Erythroblast (primary cell): ENCODE measurements at places on chromosomes 1 and 21.

- DNase-seq: no peak
These were observed 121.2 kb upstream of the ERG start for GRCh38 chr21:38619480-38619879.

DNA sequence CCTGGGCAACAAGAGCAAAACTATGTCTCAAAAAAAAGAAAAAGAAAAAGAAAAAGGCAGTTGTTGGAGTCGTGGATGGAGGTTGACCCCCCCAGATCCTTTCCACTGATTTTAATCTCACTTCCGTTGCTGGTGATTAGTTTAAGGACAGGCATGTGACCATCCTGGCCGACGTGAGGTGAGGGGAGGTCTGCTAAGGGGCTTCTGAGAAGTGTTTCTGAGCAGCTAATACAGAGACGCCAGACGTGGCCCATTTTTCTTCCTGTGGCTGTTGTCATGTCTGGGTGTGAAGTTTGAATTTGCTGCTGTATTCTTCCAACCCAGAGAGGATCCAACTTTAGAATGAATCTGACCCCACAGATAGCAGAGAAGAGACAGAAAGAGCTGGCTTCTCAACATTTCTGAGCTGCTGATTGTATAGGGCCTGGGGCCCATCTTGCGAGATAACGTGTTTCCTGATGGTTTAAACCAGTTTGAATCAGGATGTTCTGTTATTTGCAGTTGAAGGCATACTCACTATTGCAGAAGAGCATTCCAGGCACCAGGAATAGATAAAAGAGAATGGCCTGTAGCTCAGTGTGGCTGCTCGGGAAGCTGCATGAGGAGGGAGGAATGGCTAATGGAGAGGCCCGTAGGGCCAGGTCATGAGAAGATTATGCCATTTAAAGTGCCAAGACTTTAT lies 22.8 kb upstream of the SSBP3 start:
- no peak for DNase-seq

DNA sequence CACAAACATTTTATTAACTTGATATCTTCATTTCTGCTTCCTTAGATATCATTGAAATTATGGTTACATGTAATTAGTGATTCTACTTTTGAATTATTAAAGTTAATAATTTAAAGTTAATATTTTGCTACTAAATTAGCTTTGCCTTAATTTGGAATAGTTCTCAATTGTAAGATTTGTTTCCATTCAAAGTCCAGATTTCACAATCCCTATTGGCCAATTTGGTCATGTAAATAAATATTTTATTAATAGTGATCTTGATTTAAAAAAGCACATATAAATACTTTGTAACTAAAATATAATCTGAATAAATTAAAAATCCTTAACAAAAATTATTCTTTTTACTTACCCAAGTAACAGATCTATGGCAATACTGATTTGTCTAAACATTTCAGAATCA lies 1558.6 kb downstream of the NCAM2 start:
- DNase-seq: no peak

DNA sequence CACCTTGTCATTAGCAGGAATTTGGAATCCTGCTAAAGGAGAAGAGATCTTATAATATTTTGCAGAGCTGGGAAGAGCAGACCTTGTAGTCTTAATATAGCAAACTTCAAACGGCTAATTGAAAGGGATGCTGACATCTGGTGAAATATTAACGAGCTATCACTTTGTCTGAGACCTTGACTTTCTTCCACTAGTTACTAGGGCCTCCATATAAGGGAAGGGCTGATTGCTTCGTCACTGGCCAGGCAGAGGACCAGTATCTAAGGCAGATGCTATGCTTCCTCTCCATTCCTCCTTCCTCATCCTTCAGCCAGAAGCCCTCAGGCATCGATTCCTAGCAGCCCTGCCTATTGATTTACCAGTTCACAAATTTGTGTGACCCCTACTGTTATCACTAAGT lies 6.0 kb upstream of the VTCN1 start:
- DNase-seq: no peak

- DNase-seq: peak; percentile 50
These were observed 1.0 kb upstream of the GALNT2 start for GRCh38 chr1:230066031-230066430.

DNA sequence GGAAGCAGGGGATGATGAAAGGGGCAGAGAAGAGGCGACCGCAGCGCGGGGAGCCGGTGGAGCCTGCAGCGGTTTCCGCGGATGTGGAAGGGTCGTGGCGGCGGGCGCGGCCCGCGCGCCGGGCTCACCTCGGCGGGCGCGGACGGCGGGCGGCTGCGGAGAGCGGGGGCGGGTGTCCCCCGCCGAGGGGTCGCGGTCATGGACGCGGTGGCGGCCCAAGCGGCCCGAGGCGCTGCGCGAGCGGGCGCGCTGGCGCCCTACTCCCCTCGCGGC lies 572 bp downstream of the LPGAT1 start:
- no peak for DNase-seq

DNA sequence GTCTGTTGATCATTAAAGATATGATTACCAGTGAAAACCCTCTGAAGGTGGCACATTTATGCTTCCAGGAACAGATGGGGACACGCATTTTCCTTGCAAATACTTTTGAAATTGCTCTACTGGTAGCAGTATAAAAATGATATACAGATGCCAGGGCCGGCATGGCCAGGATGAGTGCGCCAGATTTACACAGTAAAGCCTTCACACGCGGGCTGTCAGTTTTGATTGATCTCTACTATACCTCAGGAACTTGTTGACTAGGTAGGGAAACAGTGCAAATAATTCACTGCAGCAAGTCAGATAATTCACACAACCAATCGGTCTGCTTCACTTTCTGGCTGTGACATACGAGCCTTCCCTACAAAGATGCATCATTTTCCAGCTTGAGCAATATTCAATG lies 123.2 kb upstream of the BARHL2 start:
- no peak for DNase-seq

GRCh38 chr1:208393826-208394225 lies 149.6 kb upstream of the PLXNA2 start:
- no peak for DNase-seq

- no peak for DNase-seq
These were observed 3.9 kb upstream of the LEFTY2 start for GRCh38 chr1:225944951-225945350.

- DNase-seq: no peak
These were observed 203.5 kb upstream of the ZNHIT6 start for GRCh38 chr1:85911742-85912141.

DNA sequence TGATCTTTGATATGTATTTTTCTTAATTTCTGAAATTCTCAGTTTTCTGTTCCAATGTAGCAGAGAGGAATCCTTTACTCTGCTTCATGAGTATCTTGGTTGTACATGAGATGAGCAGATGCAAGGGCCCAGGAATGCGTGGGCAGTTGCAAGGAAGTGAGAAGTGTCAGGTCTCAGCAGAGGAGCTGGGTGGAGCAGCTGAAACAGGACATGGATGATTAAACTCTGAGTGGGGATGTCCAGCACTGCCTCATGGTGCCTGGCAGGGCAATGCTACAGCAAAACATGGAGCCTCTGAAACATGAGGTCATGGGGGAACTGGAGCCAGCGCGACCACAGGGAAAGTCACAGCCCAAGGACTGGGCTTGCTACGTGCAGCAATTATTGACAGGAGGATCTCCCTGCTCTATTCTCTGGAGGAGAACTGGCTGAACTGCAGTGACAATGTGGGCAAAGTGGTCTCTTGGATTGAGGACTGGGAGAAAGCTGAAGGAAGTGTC lies 48.4 kb downstream of the COLGALT2 start:
- no peak for DNase-seq

DNA sequence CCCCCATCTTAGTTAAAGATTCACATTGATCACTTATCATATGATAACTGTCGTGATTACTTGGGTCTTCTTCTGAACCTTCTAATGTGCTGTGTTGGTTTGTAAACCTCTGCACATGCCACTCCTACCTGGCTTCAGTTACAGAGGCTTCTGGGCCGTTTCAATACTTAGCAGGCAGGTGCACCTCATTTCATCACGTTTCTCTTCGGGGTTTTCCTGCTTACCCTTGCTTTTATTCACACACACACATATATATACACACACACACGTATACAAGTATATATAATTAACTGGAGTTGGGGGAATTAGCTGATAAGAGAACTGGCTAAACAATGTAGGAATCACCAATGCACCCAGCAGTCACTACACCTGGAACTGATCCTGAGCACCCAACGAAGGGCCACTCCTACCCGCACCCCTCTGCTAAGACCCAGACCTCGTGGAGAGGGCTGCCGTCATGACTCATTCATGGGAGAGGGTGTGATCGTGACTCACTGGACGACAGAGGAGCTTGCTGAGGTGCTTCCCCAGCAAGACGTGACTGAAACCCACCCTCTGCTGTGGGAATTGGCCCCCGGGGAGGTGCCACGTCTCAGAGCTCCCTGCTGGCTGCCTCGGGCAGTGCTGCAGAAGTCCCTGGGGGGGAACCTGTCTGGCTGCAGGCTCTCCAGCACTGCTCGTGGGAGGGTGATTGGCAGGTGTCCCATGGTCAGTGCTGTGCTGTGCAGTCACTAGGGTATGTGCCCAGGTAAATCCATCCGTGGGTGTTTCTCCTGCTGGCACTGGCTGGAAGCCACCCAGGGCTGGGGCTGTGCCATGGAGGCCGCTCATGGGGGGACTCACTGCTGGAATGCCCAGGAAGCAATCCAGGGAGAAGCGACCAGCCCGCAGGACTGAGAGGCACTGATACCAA lies 166.6 kb downstream of the DYRK1A start:
- peak; percentile 27 for DNase-seq

GRCh38 chr1:84677415-84678099 lies 12.7 kb downstream of the SSX2IP start:
- DNase-seq: no peak

DNA sequence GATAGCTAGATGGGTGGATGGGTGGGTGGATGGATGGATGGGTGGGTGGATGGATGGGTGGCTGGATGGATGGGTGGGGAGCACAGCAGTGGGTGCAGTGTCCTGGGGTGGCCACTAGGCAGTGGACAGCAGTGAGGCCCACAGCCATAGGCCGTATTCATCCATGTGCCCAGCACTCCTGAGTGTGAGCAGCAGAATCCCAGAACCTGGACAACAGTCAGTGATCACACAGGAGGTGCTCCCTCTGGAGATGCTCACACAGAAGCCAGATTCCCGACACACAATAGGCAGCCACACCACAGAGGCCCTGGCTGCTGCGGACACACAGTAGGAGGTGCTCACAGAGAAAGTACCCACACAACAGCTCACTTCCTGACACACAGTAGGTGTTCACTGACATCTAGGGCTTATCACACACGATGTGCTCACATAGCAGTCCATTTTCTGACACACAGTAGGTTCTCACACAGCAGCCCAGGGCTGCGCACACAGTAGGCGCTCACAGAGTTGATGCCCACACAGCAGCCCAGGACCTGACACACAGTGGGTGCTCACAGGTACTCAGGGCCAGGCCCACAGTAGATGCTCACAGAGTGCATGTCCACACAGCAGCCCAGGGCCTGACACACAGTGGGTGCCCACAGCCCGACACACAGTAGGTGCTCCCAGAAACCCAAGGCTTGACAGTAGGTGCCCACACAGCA lies 64.0 kb downstream of the RAP1GAP start:
- DNase-seq: no peak

- no peak for DNase-seq
These were observed 13.3 kb downstream of the FCRL1 start for GRCh38 chr1:157806431-157807149.

DNA sequence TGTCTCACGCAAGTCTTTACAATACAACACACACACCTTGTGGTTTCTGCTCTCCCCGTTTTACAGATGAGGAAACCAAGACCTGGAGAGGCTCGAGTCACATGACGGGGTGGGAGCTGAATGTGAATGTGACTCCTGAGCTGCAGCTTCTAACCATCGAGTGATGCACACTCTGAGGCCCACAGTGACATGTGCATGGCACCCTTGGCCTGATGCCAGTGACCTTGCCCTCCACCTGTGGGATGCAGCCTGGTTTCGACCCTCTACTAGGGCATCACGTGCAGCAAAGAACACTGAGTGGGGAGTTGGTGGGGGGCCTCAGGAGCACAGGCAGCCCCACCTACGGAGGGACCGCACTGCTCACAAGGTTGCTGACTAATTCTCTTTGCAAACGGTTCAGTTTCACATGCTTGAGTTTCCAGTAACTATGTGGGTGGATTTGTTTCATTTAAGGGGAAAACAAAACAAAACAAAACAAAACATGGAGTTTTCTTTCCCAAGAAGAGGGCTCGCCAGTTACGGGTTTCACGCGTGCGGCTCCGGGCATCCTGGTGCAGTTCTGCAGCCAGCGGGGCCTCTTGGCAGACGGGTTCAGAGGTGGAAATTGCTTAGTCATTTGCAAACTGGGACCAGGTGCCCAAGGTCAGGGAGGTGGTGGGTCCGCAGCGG lies 22.9 kb downstream of the SPSB1 start:
- DNase-seq: no peak

GRCh38 chr1:207217778-207218511 lies 103.5 kb upstream of the CD55 start:
- DNase-seq: no peak

- no peak for DNase-seq
These were observed 19.0 kb upstream of the MGST3 start for GRCh38 chr1:165612062-165612461.

- DNase-seq: no peak
These were observed 1404.4 kb upstream of the PRMT6 start for GRCh38 chr1:105652109-105652508.

DNA sequence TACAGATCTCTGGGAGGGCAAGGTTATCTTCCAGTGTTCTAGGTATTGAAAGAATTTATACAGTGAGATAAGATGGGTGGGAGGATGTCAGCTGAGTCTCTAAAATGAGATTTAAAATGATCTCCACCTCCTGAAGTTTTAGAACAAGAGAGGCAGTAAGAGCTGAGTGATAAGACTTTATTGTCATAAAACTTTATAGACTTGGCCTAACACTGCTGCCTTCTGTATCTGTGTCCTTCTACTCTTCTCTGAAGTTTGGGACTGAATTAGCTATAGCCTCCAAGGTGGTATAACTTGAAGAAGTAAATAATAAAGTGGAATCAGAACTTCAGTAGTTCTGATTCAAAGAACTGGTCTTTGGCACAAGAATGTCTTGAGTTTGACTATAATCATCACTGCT lies 48.3 kb downstream of the SUCO start:
- DNase-seq: no peak

DNA sequence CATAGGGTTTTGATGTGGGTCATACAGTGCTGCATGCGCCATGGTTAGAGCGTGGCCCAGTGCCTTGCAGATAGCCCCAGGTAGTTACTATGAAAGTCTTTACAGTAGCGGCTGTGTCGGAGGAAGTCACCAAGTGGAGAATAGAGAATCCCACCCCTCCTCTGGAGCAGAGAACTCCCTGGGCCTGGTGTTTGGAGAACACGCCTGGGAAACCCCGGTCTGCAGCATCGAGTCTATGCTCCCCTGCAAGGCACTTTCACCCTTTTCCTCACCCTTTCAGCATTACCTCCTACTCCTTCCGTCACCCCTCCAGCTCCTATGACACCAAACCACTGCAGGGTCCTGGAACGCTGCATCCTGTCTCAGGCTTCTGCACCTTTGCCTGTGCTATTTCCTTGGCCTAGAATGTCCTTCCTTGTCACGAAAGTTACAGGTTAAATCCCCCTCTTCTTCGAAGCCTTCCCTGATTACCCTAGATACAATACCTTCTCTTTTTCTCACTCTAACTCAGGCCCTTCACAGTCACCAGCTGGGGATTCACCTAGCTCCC lies 2.7 kb upstream of the SLC1A7 start:
- DNase-seq: no peak
